Large intestine (tissue), 12 donors: ENCODE measurements at places on chromosomes 6 and 20.

- peak; percentile 89 for DNase-seq
These were observed 4.7 kb upstream of the SLC22A2 start for GRCh38 chr6:160263196-160263939.

GRCh38 chr6:148398244-148398643 is 55.6 kb downstream of the SASH1 start:
- no peak for DNase-seq

DNA sequence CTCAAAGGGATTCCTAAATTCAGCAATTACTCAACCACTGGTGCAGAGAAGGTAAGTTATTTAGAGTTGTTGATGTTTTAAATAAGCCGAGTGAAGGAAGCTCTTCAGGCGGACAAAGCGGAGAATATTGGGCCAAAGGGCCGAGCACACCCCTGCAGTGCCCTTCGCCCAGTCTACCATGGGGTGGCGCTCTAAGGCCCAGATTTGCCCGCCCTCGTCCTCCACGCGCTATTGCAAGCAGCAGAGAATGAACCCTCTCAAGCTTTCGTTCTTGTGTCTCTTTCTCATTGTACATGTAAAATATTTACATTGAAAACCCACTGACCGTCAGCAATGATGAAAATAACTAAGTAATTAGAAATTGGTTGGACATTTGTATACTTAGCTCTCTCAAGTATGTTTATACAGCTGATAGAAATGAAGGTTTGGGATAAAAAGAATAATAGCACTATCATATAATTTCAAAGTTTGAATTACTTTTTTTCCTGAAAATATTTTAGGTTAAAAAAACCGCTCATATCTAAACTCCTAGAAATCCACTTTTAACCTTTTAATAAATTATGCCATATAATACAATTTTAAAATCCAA is 195.0 kb upstream of the CEP162 start:
- peak; percentile 9 for DNase-seq

DNA sequence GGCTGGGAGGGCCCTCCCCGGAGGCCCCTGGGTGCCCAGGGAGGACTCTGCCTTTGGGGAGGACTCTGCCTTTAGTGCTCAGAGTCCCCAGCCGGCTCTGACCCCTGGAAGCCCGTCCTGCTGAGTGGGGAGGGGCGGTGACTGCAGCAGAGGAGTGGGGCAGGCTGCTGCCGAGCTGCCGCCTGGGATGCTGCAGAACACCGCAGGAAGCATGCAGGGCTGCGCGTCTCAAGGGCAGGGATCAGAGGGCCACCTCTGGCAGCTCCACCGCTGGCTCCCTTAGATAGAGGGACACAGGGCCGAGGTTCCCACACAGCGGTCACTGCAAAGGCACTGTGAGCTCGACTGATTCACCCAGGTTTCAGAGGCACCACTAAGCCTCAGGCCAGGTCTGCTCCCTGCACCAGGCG is 82.2 kb upstream of the GATA5 start:
- no peak for DNase-seq

- DNase-seq: no peak
These were observed 234.3 kb downstream of the ARHGAP18 start for GRCh38 chr6:129475477-129476247.

- DNase-seq: no peak
These were observed 295.8 kb downstream of the PREX1 start for GRCh38 chr20:48532028-48532427.

DNA sequence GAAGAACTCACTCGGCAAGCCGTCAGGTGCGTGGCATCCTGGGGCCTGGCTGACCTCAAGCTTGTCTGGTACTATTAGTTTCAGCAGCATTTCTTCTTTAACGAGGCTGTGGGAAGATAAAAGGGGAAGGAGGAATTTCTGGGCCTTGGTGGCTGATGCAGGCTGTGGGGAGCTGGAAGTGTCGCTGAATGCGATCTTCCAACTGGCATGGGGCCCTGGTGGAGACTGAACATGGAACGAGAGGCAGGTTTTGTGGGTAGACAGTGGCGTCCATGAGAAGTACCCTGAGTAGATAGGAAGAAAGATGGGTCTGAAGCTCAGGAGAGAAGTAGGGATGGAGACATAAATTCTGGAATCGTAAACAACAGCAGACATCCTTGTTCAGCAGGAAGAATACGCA is 23.9 kb downstream of the ERMARD start:
- DNase-seq: no peak

DNA sequence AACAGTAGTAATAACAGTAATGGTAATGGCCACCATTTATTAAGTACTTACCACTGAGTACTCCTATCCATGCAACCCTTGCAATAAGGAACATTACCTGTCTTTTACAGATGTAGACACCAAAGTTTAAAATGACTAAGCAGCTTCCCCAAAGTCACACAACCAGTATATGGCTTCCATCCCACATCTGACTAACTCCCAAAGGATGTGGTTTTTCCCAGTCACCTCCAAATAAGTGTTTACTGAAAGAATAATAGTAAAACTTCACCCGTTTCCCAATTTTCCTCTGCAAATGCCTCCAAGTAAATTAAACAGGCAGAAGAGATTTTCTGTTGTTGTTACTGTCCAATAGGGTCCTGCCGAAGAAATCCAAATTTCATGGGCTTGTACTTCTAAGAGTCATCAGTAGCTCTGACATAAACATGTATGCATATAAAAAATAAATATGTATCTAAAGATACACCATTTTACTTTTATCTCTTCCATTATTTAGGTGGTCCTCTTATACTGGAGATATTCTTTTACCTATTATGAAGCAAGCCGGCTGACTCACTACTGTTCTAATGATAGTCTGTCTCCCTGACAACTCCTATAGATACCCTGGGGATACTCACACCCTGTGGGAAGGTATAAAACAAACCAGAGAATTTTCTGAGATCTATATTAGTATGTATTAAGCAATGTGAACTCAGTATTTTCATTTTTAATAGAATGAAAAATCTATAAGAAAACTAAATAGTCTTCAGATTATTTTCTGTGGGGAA is 77.9 kb upstream of the ID4 start:
- no peak for DNase-seq

DNA sequence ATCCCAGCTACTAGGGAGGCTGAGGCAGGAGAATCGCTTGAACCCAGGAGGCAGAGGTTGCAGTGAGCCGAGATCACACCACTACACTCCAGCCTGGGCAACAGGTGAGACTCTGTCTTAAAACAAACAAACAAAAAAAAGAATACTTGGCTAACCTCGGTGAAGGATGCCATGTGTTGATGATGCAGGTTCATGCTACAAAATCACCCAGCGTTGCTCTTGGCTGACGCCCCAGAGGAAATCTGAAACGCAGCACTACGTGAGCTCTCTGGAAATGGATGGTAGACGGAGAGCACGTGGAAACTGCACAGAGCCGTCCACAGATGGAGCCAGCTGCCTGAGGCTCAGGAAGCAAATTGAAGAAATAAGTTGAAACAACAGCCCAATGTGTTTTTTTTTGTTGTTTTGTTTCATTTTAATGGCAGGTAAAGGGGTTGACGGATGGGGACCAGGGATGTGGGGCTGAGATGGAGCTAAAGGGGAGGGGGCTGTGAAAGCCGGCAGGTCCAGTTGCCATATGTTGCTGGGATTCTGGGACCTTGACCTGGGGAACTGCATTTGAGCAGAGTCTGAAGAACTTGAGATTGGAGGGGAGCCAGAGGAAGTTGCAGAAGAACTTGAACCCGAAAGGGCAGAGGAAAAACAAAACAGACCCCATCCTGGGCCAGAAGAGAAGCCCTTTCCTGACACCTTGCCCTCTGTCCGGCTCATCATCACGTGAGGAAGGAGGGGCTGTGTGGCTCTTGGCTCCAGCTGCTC is 12.8 kb upstream of the MANBAL start:
- peak; percentile 74 for DNase-seq

- DNase-seq: no peak
These were observed 16.3 kb downstream of the MOCS1 start for GRCh38 chr6:39917981-39918380.

- DNase-seq: peak; percentile 86
These were observed 37.5 kb upstream of the IER3 start for GRCh38 chr6:30781743-30782424.

DNA sequence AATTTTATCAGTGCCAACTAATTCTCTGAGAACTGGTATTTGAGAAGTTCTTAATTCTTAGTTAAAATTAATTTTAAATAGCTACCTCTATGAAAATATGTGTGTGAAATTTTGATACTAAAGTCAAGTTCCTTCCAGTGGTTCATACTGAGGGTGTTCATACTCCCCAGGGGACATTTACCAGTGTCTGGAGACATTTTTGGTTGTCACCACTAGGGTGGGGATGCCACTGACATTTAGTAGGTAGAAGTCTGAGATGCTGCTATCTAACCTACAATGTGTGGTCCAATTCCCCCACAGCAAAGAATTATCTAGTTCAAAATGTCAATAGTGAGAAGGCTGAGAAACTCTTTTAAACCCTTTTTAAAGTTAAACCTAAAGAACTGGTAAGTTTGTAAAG is 463.8 kb downstream of the ADGRB3 start:
- no peak for DNase-seq

- DNase-seq: no peak
These were observed 281.8 kb downstream of the NRN1 start for GRCh38 chr6:5724911-5725310.

GRCh38 chr6:31075528-31075927 is 36.8 kb downstream of the C6orf15 start:
- no peak for DNase-seq

GRCh38 chr6:154410619-154411072 is 54.0 kb upstream of the IPCEF1 start:
- peak; percentile 19 for DNase-seq

GRCh38 chr6:12602951-12603672 is 113.5 kb upstream of the PHACTR1 start:
- DNase-seq: peak; percentile 15

- DNase-seq: no peak
These were observed 255.7 kb upstream of the THEMIS start for GRCh38 chr6:128156321-128157111.

GRCh38 chr20:34643928-34644327 is 33.0 kb downstream of the PIGU start:
- DNase-seq: peak; percentile 28

GRCh38 chr6:146543211-146543939 is at the start of gene RAB32:
Gene RAB32, plus strand, starts transcription at chr6:146543833. Its CDS starts 39 bp downstream, at chr6:146543872.
- DNase-seq: peak; percentile 90

DNA sequence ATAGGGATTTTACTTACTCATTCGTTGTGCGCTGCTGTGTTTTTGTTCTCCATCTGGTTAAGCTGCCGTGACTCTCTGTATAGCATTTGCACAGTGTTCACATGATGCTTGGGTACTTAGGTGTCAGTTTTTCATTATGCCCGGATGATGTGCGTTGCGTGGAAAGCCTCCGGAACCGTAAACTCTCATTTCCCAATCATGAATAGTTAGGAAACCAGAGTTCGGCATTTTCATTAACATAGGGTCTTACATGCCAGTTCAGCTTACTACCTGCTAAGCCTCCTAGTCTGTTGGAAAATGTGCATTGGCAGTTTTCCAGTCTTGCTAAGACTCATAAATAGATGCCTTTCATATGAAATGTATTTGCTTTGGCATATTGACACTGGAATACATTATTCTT is 483.4 kb upstream of the FLRT3 start:
- DNase-seq: no peak
